Activated CD4-positive, CD25-positive, alpha-beta regulatory T cell treated with anti-CD3 and anti-CD28 coated beads, Interleukin-2, amount 50 U/mL, for 16 hours (primary cell): ENCODE measurements at places on chromosomes 6 and 20.

- no peak for DNase-seq
These were observed 17.9 kb downstream of the ABHD12 start for GRCh38 chr20:25372584-25373336.

- DNase-seq = no peak
These were observed 22.2 kb downstream of the TNXB start for GRCh38 chr6:32086661-32087573.

DNA sequence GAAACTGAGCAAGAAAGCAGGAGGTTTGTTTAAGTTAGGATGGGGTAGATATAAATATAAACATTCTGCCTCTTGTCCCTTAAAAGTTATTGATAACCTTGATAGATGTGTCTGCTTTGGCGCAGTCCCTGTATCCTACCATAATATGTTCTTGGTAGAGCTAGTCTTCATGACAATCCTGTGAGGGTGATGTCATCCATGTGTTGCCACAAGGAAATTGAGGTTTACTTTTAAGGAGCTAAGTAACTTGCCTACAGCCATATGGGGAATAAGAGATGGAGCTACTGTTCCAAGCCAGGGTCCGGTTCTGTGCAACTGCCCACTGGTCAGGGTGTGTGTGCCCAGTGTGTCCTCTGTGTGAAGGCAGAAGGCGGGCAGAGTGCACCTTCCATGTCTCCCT lies 78.5 kb downstream of the SSR1 start:
- DNase-seq = no peak

- no peak for DNase-seq
These were observed 3.5 kb upstream of the MYT1 start for GRCh38 chr20:64160526-64161355.

- no peak for DNase-seq
These were observed 124.0 kb downstream of the PLCB1 start for GRCh38 chr20:8255945-8256632.

DNA sequence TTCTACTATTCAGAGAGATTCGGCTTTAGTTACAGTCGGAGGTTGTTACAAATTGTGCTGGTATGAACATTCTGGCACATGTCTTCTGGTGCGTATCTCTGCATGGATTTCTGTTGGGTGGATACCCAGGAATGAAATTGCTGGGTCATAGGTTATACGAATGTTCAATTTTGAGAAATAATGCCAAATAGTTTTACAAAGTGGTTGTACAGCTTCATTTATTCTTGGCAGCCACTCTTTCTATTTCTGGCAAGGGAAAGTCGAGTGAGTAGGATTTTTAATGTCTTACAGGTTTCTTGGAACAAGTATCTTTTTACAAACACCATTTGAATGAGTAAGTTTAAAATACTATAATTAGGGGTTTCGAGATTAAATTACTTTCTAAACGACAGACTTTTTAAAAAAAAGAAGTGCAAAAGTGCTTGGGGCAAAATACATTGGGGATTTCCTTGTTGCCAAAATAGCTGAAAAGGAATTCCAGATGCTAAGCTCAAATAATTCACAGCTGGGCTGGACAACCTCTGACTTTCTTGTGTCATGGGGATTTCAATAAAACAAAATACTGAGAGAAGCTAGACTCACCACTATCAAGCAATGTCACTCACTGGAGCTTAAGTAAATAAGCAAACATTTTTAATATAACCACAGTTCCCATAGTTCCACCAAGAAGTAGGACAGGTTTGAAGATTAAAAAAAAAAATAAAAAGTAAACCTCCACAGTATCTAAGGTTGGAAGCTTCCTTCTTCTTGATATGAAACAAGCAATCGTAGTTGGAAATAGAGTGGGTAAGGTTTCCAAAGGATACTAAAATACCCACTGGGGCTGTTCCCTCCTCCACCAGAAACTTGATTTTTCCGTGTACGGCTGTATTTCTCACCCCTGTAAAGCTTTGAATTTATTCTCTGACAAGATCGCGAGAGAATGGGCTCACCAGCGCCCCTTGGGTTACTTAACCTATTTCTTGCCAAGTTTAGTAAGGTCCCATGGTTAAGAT lies 21.6 kb upstream of the GFOD1 start:
- no peak for DNase-seq

GRCh38 chr6:162882801-162883481 lies 155.2 kb downstream of the PACRG start:
- DNase-seq = no peak
